ENCODE measurements at places on chromosomes 12 and 14.

DNA sequence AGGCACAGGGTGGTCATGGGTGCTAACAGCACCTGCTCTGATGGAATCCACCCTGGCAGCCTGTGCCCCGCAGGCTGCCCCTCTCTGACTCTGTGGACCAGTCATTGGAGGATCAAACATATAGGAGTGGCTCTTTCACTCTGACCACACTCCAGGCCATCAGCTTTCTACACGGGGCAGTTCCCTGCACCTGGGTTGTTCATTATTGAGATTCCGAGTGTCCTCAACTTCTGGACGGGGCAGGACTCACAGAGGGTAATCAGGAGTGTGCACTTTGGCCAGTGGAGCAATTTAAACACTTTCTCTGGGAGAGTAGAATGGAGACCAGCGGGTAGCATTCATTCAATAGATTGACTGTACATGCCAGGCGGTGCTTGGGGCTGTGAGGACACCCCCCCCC, 94.8 kb downstream of the NINJ2 start:
- no peak for DNase-seq

DNA sequence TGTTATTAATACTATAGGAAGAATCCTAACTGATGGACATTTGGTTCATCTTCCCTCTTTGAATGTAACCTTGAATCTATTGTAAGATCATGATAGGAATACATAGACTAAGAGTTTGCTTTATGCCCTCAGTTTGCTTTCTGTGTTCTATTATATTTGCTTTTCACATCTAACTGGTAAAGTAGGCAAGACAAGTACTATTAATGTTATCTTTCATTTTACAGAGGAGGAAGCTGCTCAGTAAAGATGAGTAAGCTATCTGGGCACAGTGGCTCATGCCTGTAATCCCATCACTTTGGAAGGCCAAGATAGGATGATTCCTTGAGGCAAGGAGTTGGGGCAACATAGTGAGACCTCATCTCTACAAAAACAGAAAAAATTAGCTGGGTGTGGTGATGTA, 103.0 kb downstream of the TMTC2 start:
- no peak for DNase-seq

DNA sequence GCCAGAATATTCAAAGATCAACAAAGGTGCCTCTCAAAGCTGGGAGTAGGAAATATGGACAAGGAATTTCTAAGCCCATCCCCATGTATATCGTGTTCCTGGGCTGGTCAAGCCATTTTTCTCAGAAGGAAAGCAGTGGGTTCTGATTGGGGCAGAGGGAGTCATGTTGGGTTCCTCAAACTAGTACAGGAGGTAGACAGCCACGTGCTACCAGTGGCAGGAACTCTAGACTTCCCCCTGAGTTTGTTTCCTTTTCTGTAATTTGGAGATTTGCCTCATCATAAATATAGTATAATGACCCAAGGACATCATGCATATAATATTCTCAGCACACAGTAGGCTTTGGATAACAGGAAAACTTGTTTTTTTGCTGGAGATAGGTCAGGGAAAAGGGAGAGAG, 16.4 kb upstream of the PLEKHH1 start:
- DNase-seq = no peak

- DNase-seq = no peak
Measured at GRCh38 chr14:105490267-105490571, 827 bp upstream of the TEDC1 start.

DNA sequence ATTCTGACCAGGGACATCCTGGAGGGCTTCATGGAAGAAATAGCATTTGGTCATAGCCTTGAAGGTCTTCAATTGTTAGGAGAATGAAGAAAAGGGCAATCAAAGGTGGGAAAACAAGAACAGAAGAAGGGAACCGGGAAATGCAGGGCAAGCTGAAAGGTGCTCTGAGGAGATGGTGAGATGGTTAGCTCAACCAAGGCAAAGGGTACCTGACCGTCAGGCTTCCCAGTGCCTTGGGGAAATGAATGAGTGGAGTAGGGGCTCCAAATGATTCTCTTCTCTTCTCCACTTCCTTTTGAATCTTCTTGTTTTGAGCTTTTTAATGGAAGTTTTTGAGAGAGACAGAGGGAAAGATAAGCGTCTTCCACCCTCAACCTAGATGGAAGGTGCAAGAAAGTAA, 155.6 kb upstream of the PWP1 start:
- no peak for DNase-seq

DNA sequence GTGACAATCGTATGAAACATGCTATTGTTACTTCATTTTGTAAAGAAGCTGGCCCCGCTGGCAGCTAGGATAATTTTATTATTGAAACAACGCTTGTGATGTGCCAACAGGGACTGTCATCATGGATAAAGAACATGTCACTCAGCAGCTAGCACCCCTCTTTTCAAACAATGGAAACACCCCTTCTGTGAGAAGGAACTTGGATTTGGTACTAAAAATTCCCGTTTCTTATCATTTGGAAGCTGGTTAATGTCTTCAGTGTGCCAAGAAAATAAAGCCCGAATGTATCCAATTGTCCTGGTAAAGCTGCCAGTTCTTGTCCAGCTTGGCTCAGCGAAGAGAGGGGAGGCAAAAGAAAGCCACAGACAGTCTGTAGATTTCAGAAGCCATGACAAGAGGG, 186.6 kb downstream of the PHLDA1 start:
- no peak for DNase-seq

- no peak for DNase-seq
Measured at GRCh38 chr14:61641914-61642613, 53.2 kb upstream of the HIF1A start.

GRCh38 chr12:98344046-98344930, 171.1 kb upstream of the TMPO start:
- DNase-seq = no peak

DNA sequence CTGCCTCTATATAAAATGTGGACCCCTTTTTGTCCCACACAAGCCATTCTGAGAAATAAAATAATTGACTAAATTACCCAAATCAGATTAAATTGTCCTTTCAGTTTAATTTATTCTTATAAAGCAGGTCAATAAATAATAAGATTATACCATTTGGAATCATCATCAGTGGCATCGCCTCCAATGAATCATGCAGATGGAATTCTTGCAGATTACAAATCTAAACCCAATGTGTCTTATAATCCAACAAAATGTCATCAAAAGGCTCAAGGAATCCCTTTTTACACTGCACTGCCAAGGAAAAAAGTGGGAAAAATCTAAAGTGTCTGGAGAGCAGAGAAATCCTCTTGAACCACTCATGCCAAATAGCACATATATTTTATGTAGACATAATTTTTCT, 138.2 kb upstream of the TSPAN8 start:
- no peak for DNase-seq

DNA sequence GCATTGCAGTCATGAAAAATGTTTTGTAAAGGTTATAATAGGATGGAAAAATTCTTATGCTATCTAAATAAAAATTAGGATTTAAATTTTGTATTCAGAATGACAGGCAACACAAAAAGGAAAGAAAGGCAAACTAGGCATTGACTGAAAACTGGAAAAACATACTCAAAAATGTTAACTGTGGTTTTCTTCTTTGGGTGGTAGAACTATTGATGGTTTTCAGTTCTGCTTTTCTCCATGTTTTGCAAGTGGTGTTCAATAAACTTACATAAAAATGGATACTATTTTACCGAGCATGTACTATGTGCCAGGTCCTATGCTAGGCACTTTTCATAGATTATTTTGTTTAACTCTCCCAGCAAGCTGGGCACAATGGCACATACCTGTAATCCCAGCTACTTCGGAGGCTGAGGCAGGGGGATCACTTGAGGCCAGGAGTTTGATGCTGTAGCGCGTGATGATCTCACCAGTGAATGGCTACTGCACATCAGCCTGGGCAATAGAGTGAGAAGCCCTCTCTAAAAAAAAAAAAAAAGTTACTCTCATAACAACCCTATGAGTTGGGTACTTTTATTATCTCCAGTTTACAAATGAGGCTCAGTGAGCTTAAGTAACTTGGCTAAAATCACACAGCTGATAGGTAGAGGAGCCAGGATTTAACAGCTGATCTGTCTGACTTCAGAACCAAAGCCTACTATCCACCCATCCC, 26.3 kb upstream of the TCP11L2 start:
- DNase-seq = no peak

DNA sequence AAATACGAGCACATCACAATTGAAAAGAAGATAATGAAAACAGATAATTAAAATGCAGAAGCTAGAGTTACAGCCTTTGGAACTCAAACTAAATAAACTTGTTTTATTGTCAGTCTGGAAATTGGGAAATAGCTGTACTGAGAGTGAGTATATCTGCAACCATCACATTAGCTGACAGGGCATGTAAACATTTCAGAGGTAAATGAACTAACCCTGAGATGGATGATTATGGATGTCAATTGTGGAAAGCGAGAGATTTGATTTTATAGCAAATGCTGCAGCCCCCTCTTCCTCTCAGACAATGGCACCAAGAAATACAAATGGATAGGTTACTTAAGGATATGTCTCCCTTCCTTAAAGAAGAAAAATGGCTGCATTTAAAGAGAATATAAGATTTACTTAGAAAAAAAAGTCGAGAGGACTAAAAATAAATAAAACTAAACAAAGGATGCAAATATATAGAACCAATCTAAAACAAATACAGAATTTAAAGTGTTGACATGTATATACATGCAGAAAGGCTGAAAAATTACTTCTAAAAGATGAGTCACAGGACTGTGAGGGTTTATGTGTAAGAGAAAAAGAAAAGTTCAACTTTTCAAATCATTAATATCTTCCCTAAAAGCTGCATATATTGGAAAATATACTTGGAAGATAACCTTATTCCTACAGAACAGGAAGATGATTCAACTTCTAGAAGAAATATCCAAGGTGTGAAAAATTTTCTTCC, 120.3 kb upstream of the FLRT2 start:
- DNase-seq = no peak

DNA sequence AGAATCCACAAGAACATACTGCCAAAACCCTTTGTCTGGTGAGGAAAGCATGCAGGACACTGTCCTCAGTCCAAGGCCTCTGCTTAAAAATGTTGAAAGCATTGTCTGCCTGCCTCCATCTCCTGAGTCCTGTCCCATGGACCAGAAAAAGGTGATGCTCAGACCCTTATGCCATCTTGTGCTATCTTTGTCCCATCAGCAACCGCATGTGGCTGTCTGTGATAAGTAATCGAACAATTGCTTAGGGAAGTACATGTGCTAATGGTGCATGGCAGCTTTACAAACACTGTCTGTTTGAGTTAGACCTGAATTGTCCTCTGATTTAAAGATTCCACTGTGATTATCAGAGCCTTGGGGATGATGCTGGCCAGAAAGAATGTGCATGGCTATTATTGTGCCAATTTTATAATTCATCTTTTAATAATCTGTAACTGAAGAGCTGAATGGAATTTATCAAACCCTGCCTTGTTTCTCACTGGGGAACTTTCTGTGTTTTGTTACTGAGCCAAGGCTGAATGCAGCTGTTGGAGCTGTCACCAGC, 177.5 kb downstream of the DACT1 start:
- no peak for DNase-seq

DNA sequence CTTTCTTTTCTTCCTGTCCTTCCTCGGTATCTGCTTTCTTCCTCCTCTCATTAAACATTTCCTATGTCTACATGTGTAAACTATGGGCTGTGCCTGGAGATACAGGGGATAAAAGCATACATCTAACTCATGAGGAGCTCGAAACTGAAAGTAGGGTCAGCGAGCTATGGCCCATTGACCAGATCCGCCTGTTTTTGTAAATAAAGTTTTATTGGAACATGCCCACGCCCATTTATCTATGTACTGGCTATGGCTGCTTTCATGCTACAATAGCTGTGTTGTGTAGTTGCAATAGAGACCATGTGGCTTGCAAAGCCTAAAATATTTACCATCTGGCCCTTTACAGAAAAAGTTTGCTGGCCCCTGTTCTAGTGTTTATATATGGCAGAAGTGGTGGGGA, 500.8 kb upstream of the GARIN6 start:
- no peak for DNase-seq

- DNase-seq = no peak
Measured at GRCh38 chr14:53529519-53529918, 376.4 kb upstream of the DDHD1 start.

DNA sequence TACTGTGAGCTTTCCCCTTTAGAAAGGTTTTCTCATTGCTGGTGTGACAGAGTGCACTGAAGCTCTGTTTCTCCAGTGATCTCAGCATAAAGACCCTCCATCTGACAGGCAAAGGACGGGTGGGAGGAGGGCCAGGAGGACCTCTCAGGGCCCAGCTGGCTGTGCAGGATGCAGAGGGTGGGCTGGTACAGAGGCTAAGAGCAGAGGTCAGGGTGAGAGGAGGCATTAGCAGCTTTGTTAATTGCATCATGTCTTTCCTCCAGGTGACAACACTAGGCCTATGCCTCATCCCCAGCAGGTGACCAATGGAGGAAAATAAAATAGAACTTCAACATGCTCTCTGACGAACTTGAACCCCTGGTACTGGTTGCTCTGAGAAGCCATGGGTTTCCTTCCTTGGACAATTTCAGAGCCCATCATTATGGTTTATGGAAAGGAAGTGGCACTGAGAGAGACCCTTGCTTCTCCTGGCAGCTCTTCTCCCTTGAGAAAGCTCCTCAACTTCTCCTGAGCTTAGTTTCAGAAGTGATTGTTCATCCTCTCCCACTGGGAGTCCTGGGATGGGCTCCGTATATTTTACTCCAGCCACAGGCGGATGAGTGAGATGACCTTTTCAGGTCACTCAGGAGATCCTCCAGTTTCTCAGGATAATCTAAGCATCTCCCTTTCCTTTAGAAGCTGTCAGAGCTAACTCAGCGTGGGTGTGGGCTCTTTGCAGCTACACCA, 45.8 kb upstream of the ATP23 start:
- DNase-seq = no peak

GRCh38 chr12:27924350-27925135, 48.0 kb downstream of the PTHLH start:
- no peak for DNase-seq

DNA sequence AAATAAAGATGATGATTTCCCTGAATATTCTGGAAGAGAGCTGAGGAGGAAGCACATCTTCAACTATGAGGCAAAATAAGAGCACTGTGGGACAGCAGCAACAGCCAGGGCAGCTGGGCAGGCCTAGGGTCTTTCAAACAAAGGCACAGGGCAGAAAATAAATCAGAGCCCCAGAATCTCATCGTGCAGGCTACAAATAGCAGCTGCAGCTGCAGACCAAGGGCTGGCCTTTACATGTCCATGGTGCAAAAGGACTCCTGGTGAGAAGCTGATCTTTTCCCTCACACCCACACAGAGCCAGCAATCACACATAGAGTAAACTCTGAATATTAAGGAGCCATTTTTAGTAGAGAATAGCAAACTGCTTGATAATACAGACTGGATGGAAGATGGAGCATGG, 13.6 kb upstream of the MYBPC1 start:
- no peak for DNase-seq

GRCh38 chr14:89015016-89015415, 190.6 kb downstream of the TTC8 start:
- DNase-seq = no peak

- DNase-seq = no peak
Measured at GRCh38 chr12:110248096-110248447, 33.0 kb upstream of the ATP2A2 start.

- no peak for DNase-seq
Measured at GRCh38 chr12:111803038-111803626, 36.4 kb downstream of the ALDH2 start.

GRCh38 chr12:66984962-66985361, 284.2 kb upstream of the CAND1 start:
- no peak for DNase-seq

Data from CD4-positive, alpha-beta T cell treated with Interleukin-4 for 1 hour (primary cell).